Activated CD8-positive, alpha-beta memory T cell treated with anti-CD3 and anti-CD28 coated beads, Interleukin-2, amount 50 U/mL, for 48 hours (primary cell): ENCODE measurements at places on chromosomes 2 and 18.

GRCh38 chr2:22822835-22823234, 562.1 kb upstream of the KLHL29 start:
- no peak for DNase-seq

DNA sequence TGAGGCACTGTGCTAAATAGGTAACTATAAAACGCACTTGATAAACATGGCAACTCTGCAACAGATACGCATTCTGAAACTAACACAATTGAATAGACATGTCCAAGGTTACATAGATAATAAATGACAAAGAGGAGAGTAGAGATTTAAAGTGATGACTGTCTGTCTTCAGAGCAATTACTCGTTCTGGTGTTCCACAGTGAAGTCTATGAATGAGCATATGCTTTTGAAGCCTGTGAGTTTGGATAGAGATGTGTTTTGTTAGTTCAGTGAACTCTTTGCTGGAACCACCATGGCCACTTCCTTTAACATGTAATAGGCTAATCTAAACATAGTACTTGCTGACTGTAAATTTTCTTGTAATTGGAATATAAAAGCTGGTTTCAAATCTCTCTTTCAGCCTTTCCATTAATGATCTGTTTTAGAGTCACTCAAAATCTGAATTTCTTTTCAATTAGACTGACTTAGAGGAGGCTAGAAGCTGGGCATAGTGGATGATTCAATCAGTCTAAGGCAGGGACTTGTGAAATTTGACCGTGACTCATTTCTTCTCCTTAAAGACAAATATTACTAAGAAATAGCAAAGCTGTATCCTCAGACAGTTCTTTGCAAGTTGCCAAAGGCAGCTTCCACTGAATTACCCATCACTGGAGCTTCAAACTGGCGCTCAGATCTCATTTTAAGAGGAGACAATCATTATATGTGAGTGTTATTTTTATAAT, 1130.1 kb upstream of the CELF4 start:
- no peak for DNase-seq

DNA sequence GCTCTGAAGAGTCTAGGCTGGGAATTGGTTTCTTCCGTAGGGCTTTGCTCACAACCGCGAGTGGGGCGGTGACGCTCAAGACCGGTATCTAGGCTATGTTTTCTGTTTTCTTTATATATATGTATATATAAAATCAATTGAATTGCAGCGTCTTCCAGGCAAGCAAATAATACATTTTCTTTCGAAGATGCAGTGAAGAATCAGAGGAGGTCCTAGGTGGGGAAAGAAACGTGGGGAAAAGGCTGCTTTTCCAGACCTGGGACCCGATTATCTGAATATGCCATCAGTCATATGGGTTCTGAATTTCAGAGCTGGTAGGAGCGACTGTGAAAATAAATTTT, 714 bp upstream of the SCN9A start:
- DNase-seq: no peak

DNA sequence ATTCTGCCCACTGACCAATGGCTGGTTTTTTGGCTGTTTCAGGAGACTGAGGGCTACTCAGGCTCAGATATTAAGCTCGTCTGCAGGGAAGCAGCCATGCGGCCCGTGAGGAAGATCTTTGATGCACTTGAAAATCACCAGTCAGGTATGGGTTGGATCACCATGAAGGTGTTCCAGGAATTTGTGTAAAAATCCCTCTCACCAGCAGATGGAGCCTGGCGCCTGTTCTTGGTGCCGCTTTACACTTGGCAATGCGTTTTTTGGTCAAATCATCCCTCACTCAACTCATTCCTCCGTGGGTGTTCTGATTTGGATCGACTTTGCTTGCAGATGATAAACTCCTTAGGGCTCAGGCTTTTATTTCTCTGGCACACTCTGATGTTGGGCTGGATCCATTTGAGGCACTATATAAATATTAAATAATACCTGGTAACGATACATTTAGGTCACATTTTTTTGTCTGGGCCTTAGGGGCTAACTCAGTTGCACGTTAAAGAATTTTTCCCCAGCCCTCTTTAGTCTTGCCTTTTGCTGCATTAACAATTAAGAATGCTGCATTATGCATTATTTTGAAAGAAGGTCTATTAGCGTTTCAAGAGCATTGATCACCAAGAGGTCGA, 50.0 kb downstream of the HDHD2 start:
- peak; percentile 71 for DNase-seq

DNA sequence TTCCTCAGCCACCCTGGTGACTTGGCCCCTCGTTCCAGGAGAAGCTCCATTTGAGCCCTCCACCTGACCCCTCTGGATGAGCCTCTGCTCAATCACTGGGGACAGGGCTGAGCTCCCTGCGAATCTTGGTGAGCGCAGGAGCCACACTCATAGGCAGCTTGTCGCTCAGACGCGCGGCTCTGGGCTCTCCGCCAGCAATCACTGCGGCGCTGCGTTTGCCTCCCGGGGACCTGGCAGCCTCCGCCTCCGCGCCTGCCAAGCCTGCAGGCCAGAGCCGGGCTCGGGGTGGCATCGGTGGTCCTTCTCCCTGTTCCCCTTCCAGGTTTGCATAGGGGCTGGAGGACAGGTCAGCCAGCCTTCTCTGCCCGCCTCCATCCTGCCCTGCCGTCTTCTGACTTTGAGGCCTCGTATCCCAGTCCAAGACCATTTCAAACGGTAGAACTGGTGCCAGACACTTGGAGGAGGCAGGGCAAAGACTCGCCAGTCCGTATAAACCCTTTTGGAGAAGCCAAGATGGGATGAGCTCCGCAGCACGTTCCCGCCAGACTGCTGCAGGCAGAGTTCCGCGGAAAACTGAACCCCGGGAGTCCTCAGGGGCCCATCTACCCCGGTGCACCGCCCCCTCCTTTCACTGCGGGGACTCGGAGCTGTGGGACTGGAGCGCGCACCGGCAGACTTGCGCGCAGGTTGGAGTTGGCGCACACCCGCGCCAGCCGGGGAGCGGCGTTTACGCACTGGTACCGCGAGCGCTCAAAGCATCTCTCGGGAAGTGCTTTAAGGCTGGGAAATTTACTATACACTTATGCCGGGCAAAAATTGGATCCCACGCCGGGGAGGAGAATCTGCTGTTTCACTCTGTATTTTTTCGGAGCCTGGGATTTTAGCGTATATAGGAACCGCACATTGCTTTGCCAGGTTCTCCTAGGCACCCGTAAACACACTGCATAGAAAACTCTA, 1.1 kb upstream of the TACR1 start:
- DNase-seq: no peak

GRCh38 chr2:127024769-127025358, 82.1 kb downstream of the BIN1 start:
- no peak for DNase-seq

DNA sequence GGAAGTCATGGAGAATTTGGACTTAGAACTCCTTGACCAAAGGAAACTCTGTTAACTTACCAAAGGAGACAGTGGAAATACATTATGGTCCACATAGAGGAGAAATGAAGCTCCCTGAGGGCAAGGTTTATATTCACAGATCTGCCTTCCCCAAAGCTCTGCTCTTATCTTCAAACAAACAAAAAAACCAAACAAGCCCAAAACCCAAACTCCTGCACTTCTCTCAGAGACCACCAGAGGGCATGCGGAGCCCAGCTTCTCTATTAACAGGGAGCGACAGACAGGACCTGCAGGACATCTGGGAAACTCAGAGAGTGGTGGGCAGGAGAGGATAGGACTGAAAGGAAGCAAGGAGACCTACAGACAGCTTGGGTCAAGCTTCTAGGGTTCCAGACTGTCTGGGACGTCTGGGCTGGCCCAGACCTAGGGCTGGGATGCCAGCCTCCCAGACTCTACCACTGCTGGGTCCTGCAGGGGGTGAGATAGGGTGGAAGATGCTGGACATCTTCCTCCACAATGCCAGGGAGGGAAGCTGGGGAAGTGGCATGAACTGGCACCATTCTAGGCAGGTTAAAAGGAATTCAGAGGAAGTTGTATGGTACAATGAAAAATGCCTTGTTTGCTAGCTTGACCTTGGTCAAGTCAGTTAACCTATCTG, 4.0 kb upstream of the WNT10A start:
- DNase-seq: peak; percentile 84

GRCh38 chr18:55998071-55998522, 410.1 kb upstream of the TCF4 start:
- no peak for DNase-seq

GRCh38 chr18:9240270-9240669, 94.3 kb upstream of the TWSG1 start:
- no peak for DNase-seq

GRCh38 chr2:680496-680895, 3.3 kb upstream of the TMEM18 start:
- DNase-seq: no peak

GRCh38 chr2:169015943-169016342, 15.2 kb downstream of the ABCB11 start:
- no peak for DNase-seq

GRCh38 chr2:38076710-38077430, 919 bp upstream of the CYP1B1 start:
- peak; percentile 89 for DNase-seq

- no peak for DNase-seq
These were observed 53.8 kb upstream of the SLC5A7 start for GRCh38 chr2:107932488-107932887.

DNA sequence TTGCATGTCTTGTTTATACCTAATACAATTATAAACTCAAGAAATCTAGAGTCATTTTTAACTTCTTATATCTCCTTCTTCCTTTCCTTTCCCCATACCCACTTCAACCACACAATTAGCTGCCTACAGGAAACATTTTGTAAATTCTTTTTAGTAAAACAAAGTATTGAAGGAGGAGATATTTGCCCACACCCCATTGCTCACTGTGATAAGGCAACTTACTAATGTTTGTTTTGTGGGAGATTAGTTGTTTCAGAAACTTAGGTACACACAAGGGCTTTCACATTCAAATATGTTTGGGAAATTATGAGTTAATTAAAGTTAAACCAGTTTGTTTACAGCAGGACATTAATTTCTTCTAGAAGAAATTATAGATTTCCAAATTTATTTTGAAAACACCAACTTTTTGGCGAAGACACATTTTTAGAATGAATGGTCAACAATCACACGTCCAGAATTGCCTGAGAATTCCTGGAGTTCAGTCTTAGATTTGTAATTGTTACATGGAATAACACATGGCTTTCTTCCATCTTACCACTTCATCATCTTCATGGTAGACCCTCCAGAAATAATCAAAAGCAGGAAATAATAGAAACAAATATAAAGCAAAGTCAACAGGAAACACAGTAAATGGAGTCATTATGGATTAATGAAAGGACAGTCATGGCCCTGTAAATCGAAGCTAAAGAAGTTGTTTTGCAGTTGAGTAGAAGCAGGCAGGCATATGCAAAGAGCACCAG, 62.5 kb upstream of the RAB27B start:
- no peak for DNase-seq

DNA sequence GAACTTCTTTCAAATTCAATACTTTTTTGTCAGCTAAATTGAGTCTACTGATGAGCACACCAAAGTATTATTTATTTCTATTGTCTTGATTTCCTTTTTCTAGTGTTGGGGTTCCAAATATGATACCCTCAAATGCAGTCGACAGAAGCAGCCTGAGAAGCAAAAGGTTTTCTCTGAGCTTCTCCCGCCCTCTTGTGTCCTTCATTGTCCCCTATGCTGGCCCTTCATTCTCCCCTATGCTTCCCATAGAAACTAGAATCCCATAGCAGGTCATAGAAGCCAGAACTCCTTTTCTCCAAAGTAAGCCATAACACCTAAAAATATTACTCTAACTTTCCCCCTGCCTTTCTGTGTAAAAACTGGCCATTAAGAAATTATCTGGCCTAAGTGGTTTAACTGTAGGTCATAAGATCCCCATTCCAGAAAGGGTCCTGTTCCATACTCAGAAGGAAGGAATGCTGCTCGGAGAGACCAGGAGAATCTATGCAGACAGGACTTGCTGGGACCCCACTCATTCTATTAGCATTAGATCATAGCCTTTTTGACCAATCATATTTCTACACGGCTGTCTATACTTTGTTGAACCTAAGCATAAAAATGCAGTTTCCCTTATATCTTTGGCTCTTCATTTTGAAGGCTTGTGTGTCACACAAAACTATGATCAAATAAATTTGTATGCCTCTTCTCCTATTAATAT, 764.6 kb upstream of the PKDCC start:
- no peak for DNase-seq

DNA sequence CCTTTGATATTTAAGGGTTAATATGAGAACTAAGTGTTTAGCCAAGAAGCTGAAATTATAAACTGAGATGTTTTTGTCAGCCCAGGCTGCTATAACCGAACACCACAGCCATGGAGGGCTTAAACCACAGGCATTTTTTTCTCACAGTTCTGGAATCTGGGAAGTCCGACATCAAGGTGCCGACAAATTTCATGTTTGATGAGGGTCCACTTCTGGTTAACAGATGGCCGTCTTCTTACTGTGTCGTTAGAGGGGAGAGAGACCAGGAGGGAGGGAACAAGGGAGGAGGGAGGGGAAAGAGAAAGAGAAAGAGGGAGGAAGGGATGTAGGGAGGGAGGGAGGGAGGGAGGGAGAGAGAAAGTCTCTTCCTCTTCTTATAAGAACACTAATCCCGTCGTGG, 6.5 kb upstream of the CNDP2 start:
- no peak for DNase-seq

DNA sequence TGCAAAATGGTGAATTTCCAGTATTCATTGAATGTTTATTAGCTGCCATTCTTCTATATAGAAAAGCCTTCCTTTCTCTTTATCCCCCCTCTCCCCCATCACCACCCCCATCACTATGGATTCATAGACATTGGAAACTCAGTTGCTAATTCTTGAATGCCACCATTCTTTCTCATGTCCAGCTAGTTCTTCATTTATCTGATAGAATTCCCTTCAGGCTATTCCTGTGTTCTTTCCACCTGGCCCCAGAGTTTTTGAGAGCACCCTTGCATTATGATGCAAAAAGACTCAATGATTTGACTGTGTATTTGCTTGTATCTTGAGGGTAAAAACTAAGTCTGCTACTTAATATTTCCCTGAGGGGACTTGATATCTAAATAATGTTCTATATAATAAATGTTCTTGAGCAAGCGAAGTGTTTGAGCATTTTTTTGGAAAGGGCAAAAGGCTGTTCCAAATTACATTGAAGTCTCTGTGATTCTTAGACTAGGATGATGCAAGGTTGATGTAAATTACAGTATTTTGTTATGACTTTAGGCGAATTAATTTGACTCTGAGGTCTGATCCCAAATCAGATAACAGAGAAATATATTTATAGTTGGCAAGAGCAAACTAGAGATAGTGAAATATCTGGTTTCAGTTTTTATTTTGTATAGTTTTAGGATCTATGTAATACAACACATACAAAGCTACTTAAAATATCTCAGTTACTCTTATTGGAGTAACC, 18.8 kb upstream of the SOS1 start:
- no peak for DNase-seq
